Tibial nerve (tissue), 4 donors: ENCODE measurements at places on chromosomes 5 and 9. TPM values are rescaled to one million over a fixed set of nuclear protein-coding genes. Genes with fewer than 3 reads are reported as not detected.
A peak's percentile ranks its signal among the peaks of the same experiment; 100 is the strongest.

GRCh38 chr9:126471084-126471624 lies 142.6 kb upstream of the LMX1B start:
- no peak overlapping the region for H3K27ac ChIP-seq
- H3K27me3 ChIP-seq = no peaks in the 10 kb centered on the region
- H3K4me3 ChIP-seq = no peak overlapping the region
- DNase-seq = peak; percentile 64

GRCh38 chr5:124263680-124264491 lies 482.6 kb downstream of the ZNF608 start:
- H3K27me3 ChIP-seq = no peaks in the 10 kb centered on the region
- DNase-seq = no peak
- H3K4me1 ChIP-seq = no peaks in the 10 kb centered on the region
- no peak overlapping the region for H3K4me3 ChIP-seq

- peaks cover 61% of the 10 kb centered on the region for H3K27me3 ChIP-seq
- H3K27ac ChIP-seq = no peak overlapping the region
- H3K4me3 ChIP-seq = no peak overlapping the region
- H3K36me3 ChIP-seq = no peaks in the 10 kb centered on the region
These were observed 21.0 kb downstream of the DBH start for GRCh38 chr9:133657120-133657661.

DNA sequence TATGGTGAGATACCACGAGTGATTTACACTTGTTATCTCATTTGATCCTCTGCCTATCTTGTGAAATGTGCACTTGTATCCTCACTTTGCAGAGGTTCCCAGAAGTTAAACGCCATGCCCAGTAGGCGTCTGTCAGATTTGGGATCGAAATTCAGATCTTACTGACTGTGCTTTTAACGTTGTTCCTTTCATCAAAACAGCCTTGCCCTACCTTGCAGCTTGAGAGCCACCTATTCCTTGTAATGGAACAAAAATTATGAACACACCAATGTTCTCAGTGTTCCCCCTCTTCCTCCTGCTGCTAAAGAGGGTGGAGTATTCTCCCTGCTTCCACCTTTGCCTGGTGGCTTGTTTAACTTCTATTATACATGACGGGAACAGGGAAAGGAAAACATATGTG lies 257.0 kb downstream of the MSX2 start:
- H3K27me3 ChIP-seq = no peaks in the 10 kb centered on the region
- no peak overlapping the region for H3K27ac ChIP-seq
- no peaks in the 10 kb centered on the region for H3K4me1 ChIP-seq
- DNase-seq = no peak
- no peak overlapping the region for H3K4me3 ChIP-seq

DNA sequence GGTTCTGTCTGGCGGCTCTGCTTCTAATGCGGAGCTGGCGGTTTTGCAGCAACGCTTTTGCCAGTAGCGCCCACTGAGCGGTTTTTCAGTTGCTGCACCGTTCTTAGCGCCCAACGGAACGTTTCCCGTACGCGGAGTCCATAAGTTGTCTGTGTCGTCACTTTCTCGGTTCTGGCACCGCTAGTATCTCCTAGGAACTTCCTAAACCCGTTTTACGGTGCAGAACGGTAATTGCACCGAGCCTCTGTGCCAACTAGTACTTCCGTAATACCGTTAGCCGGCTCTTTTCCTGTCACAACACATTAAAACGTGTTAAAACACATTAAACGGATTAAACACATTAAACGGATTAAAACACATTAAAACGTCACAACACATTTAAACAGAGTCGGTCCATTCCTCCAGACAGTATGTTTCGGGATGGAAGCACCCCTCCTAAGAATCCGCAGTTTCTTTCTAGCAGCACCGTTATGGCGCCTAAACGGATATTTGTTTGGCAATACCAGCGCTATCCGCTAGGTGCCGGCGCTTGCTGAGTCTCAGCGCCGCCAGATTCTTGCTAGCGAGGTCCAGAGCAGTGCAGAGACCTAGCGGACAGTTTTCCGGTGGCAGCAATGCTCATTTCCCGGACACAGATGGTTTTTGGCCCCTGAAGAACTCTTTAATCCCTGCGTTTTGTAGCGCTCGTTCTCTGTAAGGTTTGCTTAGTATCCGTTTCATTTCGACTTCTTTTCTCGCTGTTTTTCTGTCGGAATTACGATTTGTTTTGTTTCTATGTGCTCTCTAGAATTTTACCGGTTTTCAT lies 45.4 kb downstream of the ANXA2R start:
- no peaks in the 10 kb centered on the region for H3K36me3 ChIP-seq
- H3K4me1 ChIP-seq = peaks cover 32% of the 10 kb centered on the region
- peak overlapping the region; percentile 98 for H3K27ac ChIP-seq

GRCh38 chr5:199197-199949 lies 8.1 kb downstream of the LRRC14B start:
- H3K4me3 ChIP-seq = no peak overlapping the region
- H3K36me3 ChIP-seq = peaks cover 7% of the 10 kb centered on the region
- no peaks in the 10 kb centered on the region for H3K4me1 ChIP-seq
- DNase-seq = no peak
- H3K27ac ChIP-seq = no peak overlapping the region
- no peaks in the 10 kb centered on the region for H3K27me3 ChIP-seq

DNA sequence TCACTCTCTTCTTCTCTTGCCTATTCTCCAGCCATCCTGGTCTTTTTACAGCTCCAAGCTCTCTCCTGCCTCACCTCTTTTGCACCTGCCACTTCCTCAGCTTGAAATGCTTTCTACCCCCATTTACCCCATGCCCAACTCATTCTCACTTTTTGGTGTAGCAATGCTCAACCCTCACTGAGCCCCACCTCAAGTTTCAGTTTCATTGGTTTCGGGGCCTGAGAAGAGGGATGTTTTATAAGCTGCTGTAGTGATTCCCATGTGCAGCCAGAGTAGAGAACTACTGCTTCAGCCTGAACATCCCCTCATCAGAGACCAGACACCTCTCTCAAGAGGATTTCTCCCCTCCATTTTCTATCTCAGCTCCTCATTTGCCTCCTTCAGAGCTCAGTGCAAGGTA lies 45.2 kb upstream of the FYB1 start:
- H3K27me3 ChIP-seq = no peaks in the 10 kb centered on the region
- H3K4me3 ChIP-seq = no peak overlapping the region
- DNase-seq = no peak
- H3K4me1 ChIP-seq = no peaks in the 10 kb centered on the region
- no peak overlapping the region for H3K27ac ChIP-seq

- no peaks in the 10 kb centered on the region for H3K27me3 ChIP-seq
- H3K36me3 ChIP-seq = no peaks in the 10 kb centered on the region
- H3K4me1 ChIP-seq = peaks cover under 1% of the 10 kb centered on the region
- no peak overlapping the region for H3K27ac ChIP-seq
- no peak overlapping the region for H3K4me3 ChIP-seq
These were observed 5.5 kb downstream of the F2RL2 start for GRCh38 chr5:76617675-76618074.

DNA sequence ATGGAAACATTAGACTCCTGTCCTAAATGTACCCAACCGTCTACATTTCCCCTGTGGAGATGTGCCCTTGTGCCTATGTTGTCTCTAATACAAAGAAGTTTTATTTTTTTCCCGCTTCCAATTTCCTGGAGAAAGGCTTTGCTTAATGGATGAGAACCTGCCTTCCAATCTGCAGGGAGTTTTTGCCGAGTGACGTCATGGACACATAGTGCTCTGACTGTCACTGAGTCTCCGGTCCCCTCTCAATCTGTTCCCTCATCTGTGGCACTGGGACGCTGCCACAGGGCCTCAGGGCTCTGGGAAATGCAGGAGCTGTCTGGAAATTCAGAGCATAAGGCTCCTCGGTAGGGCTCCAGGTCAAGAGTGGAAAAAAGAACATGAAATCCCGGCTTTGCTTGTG lies 144.8 kb downstream of the PDZD2 start:
- H3K36me3 ChIP-seq = no peaks in the 10 kb centered on the region
- no peak for DNase-seq
- H3K4me3 ChIP-seq = no peak overlapping the region
- no peak overlapping the region for H3K27ac ChIP-seq
- peaks cover 11% of the 10 kb centered on the region for H3K4me1 ChIP-seq

GRCh38 chr5:108878756-108879155 lies 131.1 kb downstream of the FER start:
- DNase-seq = no peak
- no peak overlapping the region for H3K27ac ChIP-seq
- no peaks in the 10 kb centered on the region for H3K27me3 ChIP-seq
- no peak overlapping the region for H3K4me3 ChIP-seq
- H3K36me3 ChIP-seq = no peaks in the 10 kb centered on the region

The SEMA4D gene
- total RNA-seq = 13.4 TPM

The MLANA gene
- not detected for total RNA-seq

The IL4 gene
- total RNA-seq = not detected

The RNF180 gene
- total RNA-seq = 9.6 TPM

The IFNB1 gene
- total RNA-seq = not detected

The INSL6 gene
- not detected for total RNA-seq

The PAEP gene
- total RNA-seq = not detected

The TTC16 gene
- not detected for total RNA-seq

The GRIN3A gene
- not detected for total RNA-seq

The NEUROG1 gene
- not detected for total RNA-seq

The CDX1 gene
- not detected for total RNA-seq
